ENCODE measurements at places on chromosomes 3 and 15. TPM values are rescaled to one million over a fixed set of nuclear protein-coding genes. Genes with fewer than 3 reads are reported as not detected.

SV2B gene
- 6.6 TPM for total RNA-seq

DNA sequence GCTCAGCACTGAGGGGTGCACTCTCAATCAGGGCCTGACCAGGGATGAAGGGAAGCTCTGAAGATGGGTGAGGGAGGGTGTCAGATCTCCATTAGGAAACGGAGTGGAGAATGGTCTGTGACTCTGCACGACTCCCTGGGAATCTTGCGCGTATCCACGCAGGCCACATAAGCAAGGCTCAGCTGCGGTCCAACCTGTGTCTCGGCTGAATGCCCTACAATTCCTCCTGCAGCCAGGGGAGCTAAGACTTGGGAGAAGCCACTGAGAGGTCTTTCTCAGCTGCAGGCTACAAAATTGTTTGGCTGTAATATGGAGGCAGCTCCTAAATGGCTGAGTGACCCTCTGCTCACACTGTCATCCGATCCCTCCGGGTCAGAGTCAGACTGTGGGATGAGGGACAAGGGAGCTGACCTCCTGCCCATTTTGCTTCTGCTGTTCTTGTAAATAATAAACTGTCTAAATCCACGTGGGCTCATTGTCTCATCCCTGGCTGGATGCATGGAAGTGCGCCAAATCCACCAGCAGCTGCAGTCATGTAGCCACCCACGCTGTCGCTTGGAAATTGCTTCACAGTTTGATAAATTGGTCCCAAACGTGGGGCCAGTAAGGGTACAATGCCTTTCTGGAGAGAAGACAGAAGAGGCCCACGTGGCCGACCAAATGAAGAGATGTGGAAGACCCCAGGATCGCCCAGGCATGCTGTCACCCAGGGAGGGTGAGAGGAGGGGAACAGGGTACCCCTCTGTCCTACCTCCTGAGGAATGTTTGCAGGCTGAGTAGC lies 30.5 kb downstream of the ALS2CL start:
- no peak overlapping the region for H3K4me3 ChIP-seq
- peaks cover 58% of the 10 kb centered on the region for H3K4me1 ChIP-seq
- no peaks in the 10 kb centered on the region for H3K27me3 ChIP-seq
- H3K36me3 ChIP-seq: no peaks in the 10 kb centered on the region
- DNase-seq: peak; percentile 54
- no peak overlapping the region for H3K27ac ChIP-seq

LMAN1L gene
- not detected for total RNA-seq

DNA sequence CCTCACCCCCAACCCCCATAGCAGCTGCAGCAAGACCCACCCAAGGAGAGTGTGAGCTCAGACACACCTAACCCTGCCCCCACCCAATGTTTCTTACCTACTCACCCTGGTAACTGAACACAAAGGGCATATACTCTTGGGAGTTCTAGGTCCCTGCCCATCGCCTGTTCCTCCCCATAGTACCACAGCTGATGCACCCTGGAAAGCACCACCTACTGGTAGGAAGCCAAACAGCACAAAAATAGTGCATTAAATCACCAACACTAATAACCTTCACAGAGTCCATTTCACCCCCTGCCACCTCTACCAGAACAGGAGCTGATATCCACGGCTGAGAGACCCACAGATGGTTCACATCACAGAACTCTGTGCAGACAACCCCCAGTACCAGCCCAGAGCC lies 245.2 kb downstream of the EFHB start:
- no peak overlapping the region for H3K4me3 ChIP-seq
- H3K27ac ChIP-seq: no peak overlapping the region
- no peak for DNase-seq
- no peaks in the 10 kb centered on the region for H3K4me1 ChIP-seq
- no peaks in the 10 kb centered on the region for H3K27me3 ChIP-seq

DNA sequence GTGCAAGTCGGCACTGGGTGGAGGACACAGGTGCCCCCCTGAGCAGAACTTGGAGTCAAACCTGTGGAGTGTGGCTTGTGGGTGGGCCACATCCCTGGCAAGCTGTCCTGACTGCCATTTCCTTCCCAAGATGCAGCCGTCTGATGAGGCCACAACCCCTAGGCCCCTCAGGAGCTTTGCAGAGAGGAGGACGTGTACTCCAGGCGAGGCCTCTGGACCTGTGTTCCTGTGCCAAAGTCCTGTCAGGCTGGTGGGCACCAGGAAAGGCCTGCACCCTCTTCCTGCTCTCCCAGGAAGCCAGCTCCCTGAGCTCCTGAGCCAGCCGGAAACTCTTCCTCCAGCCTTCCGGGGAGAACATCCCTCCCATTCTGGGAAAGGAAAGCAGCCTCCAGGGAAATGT lies 48.5 kb downstream of the CMTM6 start:
- H3K27ac ChIP-seq: no peak overlapping the region
- H3K4me3 ChIP-seq: no peak overlapping the region
- no peaks in the 10 kb centered on the region for H3K36me3 ChIP-seq
- peaks cover 18% of the 10 kb centered on the region for H3K4me1 ChIP-seq
- peaks cover 1% of the 10 kb centered on the region for H3K27me3 ChIP-seq

- H3K27me3 ChIP-seq: no peaks in the 10 kb centered on the region
- no peaks in the 10 kb centered on the region for H3K4me1 ChIP-seq
- DNase-seq: no peak
- H3K4me3 ChIP-seq: no peak overlapping the region
These were observed 811.4 kb downstream of the NAALADL2 start for GRCh38 chr3:175670557-175670956.

- no peaks in the 10 kb centered on the region for H3K27me3 ChIP-seq
- no peak for DNase-seq
- H3K4me3 ChIP-seq: no peak overlapping the region
- no peaks in the 10 kb centered on the region for H3K36me3 ChIP-seq
These were observed 10.8 kb upstream of the TSEN2 start for GRCh38 chr3:12473511-12473910.

DNA sequence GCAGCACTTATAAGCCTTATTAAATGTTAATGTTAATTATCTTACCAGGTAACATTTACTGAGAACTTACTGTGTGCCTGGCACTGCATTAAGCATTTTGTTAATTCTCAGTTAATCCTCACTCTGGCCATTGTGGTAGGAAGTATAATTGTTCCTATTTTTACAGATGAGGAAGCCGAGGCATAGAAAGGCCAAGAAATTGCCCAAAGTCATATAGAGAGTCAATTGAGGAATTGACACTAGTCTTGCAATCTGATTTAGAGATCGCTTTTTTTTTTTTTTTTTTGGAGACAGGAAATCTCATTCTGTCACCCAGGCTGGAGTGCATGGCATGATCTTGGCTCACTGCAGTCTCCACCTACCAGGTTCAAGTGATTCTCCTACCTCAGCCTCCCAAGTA lies 132.6 kb upstream of the PROK2 start:
- DNase-seq: no peak
- H3K27ac ChIP-seq: no peak overlapping the region
- no peaks in the 10 kb centered on the region for H3K36me3 ChIP-seq

- no peaks in the 10 kb centered on the region for H3K36me3 ChIP-seq
- DNase-seq: no peak
- no peaks in the 10 kb centered on the region for H3K27me3 ChIP-seq
These were observed 151.1 kb downstream of the NUP210 start for GRCh38 chr3:13268961-13269441.

Measured in spinal cord (tissue), 10 donors.